ENCODE measurements at places on chromosomes 6 and 20.

GRCh38 chr6:14134211-14134910, 16.8 kb downstream of the CD83 start:
- no peak for DNase-seq

DNA sequence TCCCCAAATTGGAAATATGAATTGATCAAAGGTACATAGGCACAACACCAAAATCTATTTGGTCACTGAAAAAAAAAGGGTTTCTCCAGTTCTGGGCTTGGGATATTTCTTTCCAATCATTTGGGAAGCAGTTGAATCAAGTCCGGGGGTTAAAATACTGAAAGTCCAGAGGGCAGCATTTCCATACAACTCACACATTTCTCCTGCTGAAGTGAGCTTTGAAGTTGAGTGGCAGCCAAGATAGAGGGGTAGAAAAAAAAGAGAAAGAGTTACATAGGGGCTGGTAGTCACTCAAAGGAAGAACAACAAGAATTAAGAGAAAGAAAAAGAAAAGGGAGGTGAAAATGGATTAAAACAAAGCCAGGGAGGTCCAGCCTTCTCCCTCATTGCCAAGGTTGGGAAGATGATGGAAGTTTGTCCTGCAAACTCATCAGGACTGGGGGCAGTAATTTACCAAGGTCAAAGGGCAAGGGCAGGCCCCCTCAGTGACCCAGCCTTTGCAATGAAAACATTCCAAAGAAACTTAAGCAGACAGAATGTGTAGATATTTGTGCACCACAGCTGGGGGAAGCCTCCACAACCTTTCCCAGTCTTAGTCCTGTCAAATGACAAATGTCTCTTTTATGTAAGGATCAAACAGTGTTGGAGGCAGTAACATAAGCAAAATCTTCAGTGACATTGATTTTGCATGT, 525.3 kb upstream of the JARID2 start:
- DNase-seq: no peak

DNA sequence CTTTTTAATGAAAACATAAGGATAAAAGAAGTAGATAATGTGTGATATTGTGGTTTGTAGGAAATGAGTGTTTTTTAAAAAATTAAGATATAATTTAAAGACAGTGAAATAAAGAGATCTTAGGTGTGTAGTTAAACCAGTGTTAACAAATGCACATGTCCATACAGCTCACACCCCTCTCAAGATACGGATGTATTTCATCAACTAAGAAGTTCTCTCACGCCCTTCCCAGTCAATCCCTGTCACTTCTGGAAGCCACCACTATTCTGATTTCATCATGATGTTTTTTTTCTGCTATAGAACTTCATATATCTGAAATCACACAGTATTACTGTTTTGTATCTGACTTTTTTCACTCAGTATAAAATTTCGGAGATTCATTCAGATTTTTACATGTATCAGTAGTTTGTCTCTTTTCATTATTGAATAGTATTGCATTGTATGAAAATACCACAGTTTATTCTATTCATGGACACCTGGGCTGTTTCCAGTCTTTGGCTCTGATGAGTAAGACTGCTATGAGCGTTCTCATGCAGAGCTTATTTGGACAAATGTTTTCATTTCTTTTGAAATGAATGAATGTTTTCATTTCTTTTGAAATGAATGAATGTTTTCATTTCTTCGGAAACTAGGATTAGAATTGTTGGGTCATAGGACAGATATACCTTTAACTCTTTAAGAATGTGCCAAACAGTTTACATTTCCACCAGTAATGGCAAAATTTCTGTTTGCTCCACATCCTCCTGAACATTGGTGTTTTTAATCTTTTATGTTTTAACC, 49.7 kb upstream of the ELOVL5 start:
- no peak for DNase-seq

DNA sequence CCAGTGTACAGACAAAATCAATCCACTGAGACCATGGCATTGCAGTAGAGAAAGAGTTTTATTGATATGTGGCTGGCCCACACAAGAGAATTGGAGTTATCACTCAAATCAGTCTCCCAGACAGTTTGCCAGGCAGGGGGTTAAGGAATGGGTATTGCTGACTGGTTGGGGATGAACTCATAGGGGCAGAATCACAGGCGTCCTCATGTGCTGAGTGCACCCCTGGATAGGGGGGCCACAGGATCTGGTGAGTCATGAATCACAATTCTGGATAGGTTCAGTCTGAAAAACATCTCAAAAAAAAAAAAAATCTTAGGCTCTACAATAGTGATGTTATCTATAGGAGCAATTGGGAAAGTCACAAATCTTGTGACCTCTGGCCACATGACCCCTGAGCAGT, 29.5 kb upstream of the ILRUN start:
- DNase-seq: no peak

DNA sequence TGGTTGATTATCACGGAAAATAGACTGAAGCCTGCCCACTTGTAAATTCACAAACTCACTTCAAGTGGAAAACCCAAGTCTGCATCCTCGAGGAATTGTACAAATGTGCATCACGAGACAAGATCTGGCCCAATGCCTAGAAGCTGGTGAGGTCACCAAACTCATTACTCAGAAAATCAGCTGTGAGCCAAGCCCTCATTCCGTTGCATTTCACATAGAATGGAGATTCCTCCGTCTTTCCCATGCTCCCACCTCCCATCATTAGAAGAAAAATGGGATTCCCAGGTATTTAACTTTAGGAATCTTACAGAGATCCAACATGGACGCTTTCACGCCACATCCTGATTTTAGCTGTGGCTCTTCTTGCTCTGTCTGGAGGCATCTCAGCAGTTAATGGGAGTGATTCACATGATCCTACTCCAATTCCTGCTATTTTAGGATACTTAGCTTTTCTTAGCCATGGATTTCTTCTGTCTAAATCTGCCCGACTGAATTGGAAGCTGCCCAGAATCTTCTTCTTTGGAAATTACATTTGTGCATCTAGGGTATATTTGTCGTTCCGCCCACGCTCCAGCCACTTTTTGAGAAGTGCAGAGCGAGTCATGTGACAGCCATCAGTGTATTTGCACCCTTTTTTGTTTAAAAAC, 68.7 kb upstream of the STMND1 start:
- DNase-seq: peak; percentile 73

- no peak for DNase-seq
Observed at GRCh38 chr6:22784601-22785410, 215.4 kb downstream of the HDGFL1 start.

DNA sequence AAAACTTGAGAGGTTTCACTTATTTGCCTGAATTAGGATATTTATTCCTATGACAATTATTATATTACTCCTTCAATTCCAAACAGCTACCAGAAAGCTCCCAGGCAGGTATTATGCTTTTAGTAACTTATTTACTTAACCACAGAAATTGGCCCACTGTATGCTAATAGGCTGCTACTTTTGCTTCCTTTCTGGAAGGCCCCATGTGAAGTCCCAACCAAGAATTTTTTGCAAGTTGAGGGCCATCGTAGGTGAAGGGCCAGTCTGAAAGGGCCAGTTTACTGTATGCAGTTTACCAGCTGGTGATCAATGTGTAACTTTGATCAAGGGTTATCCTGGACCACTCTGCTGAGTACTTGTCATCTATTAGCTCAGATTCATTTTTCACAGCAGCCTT, 45.0 kb downstream of the EDN1 start:
- DNase-seq: no peak

- DNase-seq: peak; percentile 56
Observed at GRCh38 chr6:82251942-82252341, 4.4 kb upstream of the IBTK start.

- no peak for DNase-seq
Observed at GRCh38 chr6:153058291-153058690, 55.8 kb upstream of the MTRF1L start.

DNA sequence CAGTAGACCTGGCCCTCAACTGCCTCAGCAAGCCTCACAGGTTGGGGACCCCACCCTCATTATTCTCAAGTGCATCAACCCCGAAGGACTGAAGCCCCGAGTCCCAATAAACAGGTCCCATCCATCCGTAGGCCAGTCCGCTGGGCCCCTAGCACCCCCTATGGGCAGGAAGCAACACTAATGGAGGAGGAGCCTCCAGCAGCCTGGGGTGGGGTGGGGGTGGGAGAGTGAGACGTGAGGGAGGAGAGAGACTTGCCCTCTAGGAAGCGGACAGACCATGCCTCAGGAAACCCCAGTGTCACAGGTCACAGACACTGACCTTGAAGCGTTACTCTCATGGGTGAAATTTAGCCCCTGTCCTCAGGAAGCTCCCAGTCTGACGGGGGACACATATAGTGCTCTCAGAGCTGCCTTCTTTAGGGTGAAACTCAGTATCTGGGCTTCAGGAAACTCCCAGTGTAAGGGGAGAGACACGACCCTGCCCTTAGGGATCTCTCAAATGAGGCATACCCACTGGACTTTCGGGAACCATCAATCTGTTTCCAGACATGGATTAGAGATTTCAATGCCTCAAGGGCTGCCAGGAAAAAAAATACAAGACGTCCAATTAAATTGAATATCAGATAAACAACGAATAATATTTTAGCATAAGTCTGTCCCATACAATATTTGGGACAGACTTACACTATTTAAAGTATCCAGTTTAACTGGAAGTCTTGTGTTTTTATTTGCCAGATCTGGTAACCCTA, 125.8 kb downstream of the MRPL14 start:
- DNase-seq: no peak

DNA sequence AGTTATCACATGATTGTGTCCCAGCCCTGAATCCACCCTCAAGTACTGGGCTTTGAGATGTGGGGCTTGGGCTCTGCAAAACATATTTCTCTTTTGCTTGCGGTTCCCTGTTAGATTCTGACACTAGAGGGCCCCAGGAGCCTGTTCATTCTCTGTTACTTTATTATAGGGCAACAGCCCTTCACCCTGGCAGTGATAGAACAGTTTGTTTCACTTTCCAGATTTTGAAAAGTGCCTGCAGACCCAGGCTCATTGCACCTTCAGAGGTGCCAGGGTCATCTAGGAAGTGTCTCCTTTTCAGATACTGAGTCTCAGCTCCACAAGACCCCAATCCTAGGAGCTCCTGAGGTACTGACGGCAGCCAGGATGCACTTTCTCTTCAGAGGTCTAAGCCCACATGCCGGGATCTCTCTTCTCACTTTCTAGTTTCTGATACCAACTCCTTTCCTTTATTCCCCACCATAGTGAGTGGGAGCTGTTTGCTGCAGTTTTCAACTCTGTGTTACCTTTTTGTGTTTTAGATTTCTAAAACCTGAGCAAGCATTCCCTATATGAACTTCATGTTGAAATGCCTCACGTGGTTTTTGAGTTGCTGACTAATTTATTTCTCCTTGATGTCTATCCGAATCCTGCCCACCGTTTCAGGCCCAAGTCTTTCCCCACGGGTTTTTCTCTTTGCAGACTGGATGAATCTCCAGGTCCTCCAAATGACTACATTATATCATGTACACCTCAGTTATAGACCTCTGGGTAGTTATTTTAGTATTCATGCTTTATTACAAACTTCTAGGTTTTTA, 10.9 kb downstream of the ABT1 start:
- peak; percentile 80 for DNase-seq

DNA sequence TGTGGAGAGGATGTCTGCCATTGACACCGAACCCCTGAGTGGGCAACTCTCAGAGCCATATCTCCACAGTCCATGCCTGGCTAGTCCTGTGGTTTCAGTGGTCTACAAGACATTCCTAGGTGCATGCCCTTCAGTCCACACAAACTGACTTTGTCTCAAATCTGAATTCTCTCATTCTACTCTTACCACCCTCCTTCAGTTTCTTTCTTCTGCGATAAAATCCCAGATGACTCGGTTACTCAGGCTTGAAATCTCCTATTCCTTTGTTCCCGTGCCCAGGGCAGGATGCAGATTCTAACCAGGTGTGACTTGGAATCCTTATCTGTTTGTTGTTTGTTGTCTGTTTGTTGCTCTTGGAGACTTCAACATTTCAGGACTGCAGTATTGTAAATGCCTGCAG, 9.3 kb downstream of the CDS2 start:
- no peak for DNase-seq

GRCh38 chr6:105988321-105988720, 97.8 kb upstream of the PRDM1 start:
- DNase-seq: no peak

GRCh38 chr6:25137480-25137879, 141.7 kb upstream of the CARMIL1 start:
- no peak for DNase-seq

- no peak for DNase-seq
Observed at GRCh38 chr6:163260111-163260895, 154.2 kb upstream of the QKI start.

DNA sequence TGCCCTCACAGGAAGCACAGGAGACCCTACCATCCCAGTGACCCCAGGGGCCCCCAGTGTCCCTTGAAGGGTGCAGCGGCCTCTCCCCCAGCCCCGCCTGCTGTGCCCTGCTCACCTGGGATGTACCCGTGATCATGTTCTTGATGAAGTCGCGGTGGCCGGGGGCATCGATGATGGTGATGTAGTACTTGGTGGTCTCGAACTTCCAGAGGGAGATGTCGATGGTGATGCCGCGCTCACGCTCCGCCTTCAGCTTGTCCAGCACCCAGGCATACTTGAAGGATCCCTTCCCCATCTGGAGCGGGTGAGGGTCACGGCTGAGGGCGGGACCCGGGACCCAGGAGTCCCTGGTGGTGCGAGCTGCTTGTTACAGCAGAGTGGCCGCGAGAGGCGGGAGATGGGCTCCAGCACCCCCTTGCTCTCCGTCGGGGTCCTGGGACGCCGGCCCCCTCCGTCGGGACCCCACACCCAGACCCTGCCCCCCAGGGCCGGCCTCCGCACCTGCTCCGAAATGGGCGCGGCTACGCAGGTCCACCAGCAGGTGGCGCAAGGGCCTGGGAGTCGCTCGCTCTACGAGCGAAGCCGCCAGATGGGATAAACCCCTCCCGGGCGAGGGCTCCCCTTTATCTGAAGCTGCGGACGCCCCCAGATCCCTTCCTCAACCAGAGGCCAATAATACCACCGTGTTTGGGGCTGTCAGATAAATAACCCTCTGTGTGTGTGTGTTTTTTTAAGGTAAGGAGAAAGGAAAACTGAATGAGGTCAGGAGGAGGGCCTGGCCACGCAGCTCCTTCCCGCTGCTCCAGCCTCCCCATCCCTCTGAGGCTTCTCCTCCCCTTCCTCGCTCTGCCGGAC, 2.9 kb downstream of the EEF1A2 start:
- peak; percentile 69 for DNase-seq

DNA sequence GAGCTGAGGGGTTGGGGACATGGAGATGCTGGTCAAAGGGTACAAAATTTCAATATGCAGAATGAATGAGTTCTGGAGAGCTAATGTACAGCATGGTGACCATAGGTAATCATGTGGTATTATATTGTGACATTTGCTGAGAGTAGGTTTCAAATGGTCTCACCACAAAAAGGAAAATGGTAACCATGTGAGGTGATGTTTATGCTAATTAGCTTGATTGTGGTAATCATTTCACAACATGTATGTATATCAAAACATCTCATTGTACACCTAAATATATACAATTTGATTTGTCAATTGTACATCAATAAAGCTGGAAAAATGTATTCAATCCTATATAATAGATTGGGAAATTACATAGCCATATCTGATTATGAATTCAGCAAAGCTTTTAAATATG, 29.5 kb upstream of the TMEM14A start:
- no peak for DNase-seq
